ENCODE measurements at places on chromosomes 7 and 10.

- DNase-seq = no peak
Measured at GRCh38 chr7:139099172-139099947, 10.2 kb downstream of the ZC3HAV1 start.

GRCh38 chr7:24504040-24504439 lies 69.2 kb upstream of the PALS2 start:
- no peak for DNase-seq

GRCh38 chr7:112205343-112206237 lies 609 bp downstream of the DOCK4 start:
- DNase-seq = peak; percentile 7

DNA sequence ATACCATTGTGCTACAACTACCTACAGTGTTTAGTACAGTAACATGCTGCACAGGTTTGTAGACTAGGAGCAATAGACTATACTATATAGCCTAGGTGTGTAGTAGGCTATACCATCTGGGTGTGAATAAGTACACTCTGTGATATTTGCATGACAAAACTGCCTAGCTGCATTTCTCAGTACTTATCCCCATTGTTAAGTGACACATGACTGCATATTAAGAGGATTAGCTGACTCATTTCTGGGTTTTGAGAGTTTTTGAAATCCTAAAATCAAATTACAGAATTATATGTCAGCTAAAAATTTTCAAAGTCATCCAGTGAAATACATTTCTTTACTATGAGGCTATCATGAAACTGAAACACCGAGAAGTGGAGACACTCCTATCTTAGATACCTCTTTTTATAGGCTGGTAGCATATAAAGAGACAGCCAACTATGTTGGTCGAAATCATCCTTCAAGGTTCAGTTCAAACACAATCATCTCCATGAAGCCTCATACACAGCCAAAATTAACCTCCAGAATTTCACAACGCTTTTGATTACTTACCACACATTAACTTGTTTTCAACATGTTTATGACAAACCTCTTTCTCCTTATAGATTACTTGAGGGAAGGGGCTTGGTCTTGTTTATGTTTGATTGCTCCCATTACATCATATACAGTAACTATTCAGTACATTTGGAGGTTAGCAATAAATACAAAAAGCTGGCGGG lies 89.8 kb upstream of the ANK3 start:
- no peak for DNase-seq

DNA sequence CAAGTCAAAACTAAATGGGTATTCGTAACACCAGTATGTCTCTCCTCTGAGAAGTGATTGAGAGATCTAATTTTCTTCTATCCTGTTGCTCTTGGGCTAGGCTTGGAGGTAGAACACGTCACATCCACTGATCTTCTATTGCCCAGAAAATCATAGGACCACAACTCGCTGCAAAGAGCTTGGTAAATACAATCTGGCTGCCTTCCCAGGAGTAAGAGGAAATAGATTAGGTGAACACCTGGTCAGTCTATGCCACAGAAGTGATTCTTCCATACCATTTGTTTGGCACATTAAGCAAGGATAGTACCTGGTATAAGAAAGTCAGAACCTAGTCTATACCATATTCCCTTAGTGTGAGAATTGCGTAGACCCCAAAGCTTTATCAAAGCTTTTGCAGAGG lies 129.3 kb upstream of the PHYHIPL start:
- DNase-seq = no peak

DNA sequence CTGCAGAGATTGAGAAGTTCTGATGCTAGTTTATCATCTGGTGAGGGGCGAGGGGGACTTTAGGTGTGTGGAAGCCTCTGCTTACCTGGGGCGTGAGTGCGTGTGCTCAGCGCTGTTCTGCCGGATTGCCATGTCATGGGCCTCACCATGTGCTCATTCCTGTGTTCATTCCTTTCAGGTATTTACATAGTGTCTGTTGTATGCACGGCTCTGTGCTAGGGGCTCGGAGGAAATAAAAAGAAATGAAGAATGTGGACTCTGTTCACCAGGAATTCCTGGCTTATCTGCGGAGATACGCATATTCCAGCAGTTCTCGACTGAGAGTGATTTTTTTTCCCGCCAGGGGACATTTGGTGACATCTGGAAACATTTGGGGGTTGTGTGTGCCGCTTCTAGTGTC lies 152.0 kb downstream of the CAMK1D start:
- no peak for DNase-seq

- no peak for DNase-seq
Measured at GRCh38 chr7:128858380-128859231, 4.0 kb upstream of the ATP6V1F start.

- DNase-seq = no peak
Measured at GRCh38 chr10:119478111-119478802, 64.3 kb downstream of the RGS10 start.

- DNase-seq = peak; percentile 90
Measured at GRCh38 chr10:109914966-109915365, 8.3 kb downstream of the XPNPEP1 start.

DNA sequence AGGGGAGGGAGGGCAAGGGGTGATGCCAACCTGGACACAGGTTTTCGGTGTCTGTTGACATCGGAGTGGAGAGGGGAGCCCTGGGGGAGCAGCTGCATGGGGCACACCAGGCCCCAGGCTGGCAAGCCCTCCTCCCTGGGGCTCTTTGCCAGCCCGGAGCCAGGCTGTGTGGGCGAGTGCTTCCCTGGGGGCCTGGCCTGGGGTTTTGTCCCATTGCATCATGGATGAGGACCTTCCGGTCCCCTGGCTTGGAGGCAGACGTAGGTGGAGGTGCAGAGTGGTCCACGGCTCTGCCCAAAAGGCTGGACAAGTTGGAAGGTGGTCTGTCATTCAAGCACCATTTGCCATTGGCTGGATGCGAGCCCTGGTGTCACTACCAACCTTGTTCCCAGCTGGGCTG lies 34.8 kb downstream of the ZMIZ1 start:
- DNase-seq = no peak

DNA sequence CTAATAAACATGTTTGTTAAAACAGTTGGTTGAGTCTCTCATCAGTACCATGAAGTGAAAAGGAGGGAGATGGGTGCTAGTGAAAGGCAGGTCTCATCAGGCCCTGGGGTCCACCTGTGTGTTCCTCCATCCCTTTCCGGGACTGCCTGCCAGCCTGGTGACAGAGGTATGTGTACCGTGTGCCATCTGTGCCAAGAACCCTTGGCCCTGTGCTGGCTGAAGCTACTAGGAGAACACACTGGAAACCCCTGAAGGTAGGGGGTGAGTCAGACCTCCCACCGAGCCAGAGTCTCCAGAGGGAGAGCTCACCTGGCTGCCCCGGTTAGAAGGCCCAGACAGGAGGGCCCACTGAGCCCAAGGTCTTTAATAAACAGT lies 2.3 kb downstream of the DDIT4 start:
- no peak for DNase-seq

DNA sequence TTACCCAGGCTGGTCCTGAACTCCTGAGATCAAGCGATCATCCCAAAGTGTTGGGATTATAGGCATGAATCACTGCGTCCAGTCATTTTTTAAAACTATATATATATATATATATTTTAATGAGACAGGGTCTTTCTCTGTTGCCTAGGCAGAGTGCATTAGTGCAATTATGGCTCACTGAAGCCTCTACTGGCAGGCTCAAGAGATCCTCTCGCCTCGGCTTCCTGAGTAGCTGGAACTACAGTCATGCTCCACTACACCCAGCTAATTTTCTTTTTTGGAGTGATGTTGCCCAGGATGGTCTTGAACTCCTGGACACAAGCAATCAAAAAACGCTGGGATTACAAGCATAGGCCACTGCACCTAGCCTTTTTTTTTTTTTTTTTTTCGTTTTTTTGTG lies 55.3 kb upstream of the KAT6B start:
- DNase-seq = no peak

DNA sequence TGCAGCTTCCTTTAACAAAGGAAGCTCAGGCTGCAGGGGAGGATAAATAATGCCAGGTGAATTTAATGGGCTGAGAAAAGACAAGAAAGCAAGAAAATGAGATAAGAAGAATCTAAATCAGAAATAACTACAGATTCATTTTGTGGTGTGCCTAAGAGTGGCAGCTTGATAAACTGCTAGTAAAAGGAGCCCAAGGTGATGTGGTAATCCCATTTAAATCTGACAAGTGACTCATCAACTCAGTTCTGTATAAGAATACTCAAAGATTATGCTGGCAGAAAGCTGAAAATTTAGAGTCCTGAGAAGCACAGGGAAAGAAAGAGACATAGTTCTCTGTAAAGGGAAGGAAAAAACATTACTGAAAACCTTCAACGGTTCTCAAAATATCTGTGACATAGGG lies 109.4 kb upstream of the PDE1C start:
- no peak for DNase-seq

- no peak for DNase-seq
Measured at GRCh38 chr10:64840341-64840740, 1319.1 kb downstream of the REEP3 start.

DNA sequence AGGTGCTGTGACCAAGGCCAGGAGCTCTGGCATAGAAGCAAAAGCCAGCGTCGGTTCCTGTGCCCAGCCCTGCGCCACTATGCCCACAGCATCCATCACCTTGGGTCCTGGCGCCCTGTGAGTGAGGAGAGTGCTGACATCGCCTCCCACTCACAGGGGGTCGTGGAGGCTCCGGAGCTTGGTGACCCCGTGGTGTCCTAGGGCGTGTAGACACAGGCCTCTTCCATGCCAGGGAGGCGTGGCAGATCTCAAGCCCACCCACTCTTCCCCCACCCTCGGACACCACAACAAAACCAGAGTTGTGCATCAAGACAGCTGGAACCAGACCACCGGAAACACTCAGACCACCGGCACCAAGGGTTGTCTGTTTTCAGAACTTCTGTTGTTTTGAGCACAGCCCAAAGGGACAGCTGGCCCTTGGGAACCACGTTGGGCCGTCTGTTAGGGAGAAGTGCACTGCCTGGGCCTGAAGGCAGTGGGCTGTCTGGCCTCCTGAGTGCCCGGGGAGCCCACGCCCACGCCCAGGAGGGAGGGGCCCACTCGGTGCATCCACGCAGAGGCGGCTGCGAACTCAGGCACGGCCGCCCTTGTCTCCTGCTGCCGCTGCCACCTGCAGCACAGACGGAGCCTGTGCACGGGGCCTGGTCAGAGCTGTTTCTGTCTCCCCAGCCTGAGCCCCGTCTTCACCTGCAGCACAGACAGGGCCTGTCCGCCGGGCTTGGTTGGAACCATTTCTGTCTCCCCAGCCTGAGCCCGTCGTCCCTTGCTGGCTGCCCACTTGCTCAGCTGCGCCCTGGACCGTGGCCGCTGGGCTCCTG lies 106.3 kb downstream of the INPP5A start:
- DNase-seq = no peak

GRCh38 chr10:4704034-4704545 lies 121.9 kb upstream of the AKR1E2 start:
- DNase-seq = no peak

DNA sequence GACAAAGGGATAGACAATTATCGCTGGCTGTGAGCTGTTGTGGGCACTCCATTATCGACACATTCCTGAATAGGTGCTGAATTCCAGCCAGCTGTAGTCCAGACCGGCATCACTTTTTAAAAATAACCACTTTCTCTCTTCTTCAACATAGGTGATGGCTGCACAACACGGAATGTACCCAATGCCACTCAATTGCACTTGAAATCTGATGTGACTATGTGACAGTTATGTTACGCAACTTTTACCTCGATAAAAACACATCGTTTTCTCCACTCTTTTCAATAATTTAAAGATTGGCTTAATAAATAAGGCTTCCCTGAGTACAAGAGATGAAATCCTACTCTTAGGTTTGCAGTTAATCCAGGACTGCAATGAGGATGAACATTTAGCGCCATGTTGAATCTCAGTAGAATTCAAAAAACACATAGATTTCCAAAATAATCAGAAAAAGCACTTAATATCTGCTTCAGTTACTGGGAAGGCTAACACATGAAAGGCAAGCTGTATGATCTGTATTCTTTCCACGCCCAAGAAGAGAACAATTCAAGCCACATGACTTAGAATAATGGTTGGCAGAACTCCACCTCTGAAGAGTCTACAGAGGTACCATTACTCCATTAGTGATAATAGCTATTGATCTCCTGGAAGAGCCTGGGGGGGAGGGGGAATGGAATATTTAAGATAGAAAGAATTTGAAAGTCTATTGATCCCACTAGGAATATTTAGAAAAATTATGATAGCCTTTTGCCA lies 3.6 kb downstream of the YWHAG start:
- no peak for DNase-seq

DNA sequence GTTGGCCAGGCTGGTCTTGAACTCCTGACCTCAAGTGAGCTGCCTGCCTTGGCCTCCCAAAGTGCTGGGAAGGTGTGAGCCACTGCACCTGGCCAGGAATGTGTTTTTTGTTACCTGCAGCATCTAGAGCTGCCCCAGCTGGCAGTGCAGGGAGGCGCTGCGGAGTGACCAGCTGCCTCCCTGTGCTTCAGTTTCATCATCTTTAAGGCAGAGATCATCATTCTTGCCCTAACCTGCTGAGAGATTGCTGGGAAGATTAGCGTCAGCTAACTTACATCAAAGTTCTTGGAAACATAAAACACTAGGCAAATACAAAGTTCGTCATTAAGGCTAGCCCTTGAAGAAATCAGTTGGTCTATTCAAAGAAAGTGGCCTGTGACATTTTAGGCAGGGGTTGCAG lies 2.3 kb downstream of the ZNF282 start:
- DNase-seq = no peak

GRCh38 chr7:99740573-99741440 lies 5.8 kb upstream of the CYP3A7 start:
- DNase-seq = peak; percentile 79

DNA sequence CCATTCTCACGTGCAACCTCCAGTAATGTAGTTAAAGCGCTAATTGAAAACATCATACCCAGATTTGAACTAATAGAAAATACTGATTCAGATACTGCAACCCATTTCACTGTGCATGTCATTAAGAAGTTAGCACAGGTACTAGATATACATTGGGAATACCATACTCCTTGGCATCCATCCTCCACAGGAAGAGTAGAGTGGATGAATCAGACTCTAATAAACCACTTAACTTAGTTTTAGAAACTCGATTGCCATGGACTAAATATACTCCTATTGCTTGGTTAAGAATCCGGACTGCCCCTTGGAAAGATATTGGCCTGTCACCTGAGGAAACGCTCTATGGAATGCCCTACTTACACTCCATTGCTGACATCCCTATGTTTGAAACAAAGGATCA lies 9.5 kb downstream of the AKR1B15 start:
- DNase-seq = no peak

Measured in AML-193 (cell line).